ENCODE measurements at places on chromosomes 3 and 15.

DNA sequence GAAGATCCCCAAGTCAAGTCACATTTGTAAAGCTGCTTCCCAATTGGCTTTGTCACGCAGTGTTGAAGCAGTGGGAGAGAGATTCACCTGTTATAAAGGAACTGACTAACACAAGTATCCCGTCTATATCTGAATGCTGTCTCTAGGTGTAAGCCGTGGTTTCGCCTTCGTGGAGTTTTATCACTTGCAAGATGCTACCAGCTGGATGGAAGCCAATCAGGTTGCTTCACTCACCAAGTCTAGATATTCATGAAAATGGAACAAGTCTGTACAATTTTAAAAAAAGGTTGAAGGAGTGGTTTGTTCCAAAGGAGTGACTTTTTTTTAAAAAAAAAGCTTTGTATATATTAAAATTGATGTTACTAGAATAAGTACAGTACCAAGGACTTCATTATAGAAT is 11.7 kb downstream of the RBM5 start:
- DNase-seq: no peak

DNA sequence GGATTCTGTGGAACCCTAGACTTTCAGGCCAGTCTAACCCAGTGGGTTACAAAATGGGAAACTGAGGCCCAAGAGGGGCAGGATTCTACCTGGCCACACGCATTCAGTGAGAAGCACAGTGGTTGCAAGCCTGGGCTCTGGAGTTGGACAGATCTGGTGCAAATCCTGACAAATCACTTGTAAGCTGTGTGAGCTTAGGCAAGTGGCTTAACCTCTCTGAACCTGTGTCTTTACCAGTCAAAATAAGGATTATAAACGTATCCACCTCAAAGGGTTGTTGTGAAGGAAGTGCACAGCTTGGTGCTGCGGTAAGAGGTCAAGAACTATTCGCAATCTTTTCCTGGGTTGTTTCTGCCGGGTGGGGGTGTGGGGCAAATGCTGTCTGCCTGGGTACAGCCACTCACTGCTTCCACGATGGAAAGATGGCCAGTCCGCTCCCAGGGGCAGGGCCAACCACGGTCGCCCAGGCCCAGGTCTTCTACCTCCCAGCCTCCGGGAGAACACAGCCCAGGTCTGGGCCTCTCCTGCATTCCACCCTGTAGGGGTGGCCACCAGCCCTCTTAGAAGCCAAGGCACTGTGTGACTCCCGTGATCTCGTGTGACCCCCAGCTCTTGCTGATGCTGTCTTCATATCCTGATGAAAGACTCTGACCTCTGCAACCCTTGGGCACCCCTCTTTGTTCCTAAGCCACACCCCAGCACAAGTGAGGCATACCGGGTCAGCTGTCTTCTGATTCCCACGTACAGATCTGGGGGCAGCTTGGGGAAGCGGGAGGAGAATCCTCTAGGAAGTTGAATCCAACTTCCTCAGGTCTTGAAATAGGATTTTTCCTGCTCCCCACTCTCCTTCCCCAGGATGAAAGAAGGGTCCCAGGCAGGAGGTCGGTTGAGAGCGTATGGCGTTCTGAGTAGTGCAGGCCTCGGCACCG is 1.5 kb downstream of the CHRNA3 start:
- no peak for DNase-seq

- DNase-seq: peak; percentile 66
Measured at GRCh38 chr3:112056451-112056929, 22.0 kb downstream of the TMPRSS7 start.

- no peak for DNase-seq
Measured at GRCh38 chr3:3531476-3531875, 267.8 kb upstream of the LRRN1 start.

DNA sequence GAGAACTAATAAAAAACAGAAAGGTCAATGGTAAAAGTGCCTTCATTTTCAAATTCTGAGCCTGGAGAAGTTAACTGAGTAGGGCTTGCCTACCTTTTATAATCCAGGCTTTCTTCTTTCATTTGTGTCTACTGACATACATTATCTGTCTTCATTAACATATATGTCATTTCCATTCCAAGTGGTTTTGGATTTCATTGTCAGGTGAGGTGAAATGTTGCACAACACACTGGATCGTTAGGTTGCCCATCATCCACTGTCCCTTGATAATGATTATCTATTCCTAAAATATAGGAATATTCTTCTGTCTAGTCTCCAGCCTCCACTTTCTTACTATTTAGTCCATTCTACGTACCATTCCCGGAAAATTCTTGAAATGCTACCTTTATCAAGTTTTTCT is 55.0 kb upstream of the CP start:
- no peak for DNase-seq

DNA sequence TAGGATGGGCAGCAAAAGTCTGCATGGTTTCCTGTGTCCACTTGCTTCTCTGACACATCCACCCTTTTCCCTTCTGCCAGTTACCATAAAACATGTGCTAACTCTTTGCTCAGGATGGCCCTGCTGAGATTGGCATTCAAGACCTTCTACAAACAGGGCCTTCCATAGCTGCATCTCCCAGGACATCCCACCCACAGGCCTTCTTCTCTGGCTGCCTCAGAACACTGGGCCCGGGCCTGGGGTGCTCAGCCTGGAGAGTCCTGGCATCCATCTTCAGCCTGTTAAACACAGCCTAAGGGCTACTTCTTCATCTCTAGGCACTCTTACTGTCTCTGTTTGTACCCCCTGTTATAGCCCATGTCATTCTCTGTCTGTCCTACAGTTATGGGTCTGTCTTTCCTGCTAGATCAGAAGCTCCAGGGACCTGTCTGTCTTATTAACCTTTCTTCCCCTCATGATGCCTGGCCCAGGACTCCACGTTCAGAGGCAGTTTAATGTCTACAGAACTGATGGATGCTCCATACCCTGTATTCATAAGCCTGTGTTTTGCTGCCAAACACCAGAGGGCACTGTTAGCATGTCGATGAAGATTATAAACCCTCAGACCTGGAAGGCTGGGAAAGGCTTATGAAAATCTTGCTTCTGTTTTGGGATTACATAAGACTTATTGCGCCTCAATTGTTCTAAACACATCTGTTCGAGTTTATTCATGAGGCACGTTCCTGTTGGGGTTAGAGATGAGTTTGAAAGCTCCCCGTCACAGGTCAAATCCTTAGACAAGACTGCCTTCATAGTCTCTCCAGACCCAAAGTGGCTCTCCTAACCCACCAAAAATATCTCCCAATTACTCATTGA is 16.5 kb downstream of the SEMA3G start:
- peak; percentile 49 for DNase-seq

DNA sequence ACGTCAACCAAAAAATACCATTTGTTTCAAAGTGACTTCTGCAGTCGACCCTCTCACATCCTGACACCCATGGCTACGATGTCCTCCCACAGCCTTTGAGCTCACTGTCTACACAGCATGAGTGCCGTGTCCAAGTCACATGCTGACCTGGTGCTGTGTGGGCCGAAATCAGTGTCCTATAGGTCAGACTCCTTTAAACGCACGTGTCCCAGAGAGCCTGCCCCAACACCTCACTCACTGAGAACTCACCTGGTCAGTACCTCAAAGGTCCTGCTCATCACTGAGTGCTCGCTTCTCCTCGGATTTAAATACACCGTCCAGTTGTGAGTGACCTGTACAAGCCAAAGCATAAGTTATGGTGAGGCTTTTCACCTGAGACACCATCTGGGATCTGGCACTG is 83.3 kb downstream of the OCA2 start:
- no peak for DNase-seq

DNA sequence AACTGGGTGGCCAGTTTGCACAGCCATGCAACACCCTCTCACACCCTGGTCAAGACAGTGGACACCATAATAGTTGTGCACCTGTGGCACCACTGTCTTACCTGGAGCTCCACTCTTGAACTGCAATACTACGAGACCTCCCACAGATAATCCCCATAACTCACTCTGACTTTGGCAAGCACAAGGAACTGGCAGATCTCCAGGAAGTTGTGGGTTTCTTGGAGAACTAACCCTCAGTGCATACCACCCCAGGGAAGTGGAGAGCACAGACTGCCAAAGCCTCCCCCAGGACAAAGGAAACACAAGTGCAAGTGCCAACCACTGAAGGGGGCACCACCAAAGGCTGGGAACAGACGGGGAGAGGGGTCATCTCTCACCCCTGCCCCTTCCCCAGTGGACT is 318.6 kb downstream of the SUCLG2 start:
- DNase-seq: no peak

DNA sequence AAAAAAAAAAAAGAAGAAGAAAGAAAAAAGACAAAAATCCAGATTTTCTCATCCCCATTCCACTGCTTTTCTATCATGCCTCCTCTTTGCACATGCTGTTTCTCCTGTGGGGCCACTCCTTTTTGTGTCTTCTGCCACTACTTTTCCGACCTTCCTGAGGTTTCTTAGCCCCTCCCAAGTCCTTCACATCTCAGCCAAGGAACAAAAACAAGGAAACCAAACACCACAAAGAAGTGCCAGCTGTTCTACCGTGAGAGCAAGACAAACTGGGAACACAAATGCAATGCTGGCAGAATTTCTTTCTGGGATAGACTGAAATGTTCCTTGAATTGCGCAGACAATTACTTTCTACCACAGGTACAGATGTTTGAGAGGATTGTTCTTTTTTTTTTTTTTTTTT is 83.2 kb downstream of the MB21D2 start:
- DNase-seq: no peak

- no peak for DNase-seq
Measured at GRCh38 chr15:77167406-77167805, 96.5 kb upstream of the TSPAN3 start.

DNA sequence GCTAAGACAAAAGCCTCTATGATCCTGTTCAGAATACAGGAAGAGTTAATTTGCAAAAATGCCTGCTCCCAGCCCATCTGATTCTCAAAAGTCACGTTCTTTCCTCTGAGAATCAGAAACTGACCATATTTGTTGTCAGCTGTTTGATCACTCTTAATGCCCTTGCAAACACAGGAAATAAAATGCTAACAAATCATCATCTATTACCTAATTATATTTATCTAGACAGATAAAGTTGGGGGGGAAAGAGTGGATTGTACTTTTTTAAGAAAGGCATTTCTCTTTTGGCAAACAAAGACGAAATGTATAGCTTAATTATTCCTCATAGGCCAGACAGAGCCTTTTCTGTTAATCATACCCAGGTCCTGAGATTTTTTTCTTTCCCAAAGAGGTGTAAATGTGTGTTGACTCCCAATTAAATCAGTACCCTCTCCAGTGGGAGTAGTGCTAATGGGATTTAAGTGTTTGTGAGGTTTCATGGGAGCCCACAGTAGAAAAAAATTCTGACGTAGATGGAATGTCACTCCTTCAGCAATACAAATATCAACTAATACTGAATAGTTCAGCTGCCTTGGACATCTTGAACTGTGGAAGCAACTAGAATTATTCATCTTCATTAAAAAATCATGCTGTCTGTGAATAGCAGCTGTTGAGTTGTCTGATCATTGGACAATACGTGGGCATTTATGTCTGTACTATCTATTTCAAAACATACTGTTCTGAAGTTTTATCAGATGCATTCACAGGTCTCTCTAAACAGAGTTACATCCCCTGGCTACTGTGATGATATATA is 22.5 kb upstream of the BNIP2 start:
- no peak for DNase-seq

DNA sequence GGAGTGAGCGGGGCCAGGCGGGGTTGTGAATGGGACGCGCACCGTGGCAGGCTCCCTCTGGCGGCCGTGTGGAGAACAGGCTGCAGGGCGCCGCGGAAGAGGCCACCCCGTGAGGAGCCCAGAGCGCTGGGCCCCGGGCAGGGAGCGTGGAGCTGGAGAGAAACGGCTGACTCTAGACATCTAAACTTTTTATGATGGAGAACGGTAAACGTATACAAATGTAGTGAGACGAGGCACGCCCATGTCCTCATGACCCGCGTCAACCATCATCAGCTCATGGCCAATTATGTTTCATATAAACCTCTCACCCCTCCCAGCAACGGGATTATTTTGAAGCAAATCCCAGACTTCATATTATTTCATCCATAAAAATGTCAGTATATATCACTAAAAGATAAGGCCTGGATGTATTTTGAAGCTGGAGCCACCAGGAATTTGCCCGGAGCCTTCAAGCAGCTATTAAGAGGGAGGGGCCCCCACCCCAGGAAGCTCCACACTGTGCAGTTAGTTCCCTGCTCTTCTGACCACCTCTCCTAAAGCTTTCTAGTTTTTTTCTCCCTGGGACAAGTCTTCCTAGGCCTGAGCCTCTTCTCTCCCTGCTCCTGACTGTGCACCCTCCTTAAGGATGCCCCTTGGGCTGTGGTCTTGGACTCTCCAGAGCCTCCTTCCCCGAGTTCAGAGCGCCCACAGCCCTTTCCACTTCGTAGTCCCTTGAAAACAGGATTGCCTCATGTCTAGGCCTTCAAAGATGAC is 149.5 kb downstream of the SMAD6 start:
- peak; percentile 83 for DNase-seq

- DNase-seq: no peak
Measured at GRCh38 chr3:87833039-87833377, 225.8 kb downstream of the CGGBP1 start.

GRCh38 chr15:38226608-38227266 is 25.9 kb upstream of the SPRED1 start:
- no peak for DNase-seq

GRCh38 chr3:180284331-180285110 is 247.8 kb upstream of the PEX5L start:
- no peak for DNase-seq

GRCh38 chr3:185732782-185733181 is 92.1 kb downstream of the IGF2BP2 start:
- DNase-seq: no peak

DNA sequence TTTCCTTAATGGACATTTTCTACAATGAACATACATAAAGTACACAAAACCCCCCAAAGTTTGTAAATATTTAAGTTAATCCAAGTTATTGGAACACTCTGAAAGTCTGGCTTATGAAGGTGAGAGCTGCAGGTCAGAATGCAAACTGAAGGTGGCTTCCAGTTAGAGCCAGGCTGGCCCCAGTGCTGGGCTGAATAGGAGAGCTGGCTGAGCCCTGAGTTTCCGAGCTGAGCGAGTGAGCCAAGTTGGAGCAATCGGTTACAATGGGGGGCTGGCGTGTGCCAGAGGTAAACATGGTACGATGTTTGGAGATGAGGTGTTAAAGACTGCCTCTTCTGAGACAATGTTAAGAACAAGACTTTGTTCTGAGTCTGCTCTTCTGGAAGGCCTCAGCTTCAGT is 230.8 kb upstream of the MCTP2 start:
- no peak for DNase-seq

GRCh38 chr3:46348823-46349482 is 5.0 kb upstream of the CCR2 start:
- peak; percentile 33 for DNase-seq

- no peak for DNase-seq
Measured at GRCh38 chr3:154799800-154800199, 280.3 kb upstream of the MME start.

DNA sequence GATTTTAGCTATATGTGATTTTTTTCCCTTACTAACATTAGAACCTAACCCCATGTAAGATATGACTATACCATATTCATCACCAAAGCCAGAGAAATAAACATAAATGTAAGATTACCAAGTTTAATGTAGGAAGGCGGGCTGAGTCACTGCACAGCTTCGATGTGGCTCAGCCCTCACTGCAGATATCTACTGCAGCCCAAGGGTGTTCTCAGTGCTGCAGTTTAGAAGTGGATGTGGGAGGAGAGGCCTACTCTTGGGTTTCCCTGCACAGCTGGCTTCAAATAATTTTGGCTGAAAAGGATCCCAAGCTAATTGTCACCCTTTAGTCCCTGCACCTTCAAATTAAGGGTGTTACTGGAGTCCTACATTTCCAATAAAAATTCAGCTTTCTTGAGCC is 9.3 kb downstream of the ARPP19 start:
- peak; percentile 80 for DNase-seq

Data from activated CD4-positive, alpha-beta T cell treated with anti-CD3 and anti-CD28 coated beads, Interleukin-2, amount 50 U/mL, for 16 hours (primary cell).